ENCODE measurements at places on chromosomes 16 and 17.

DNA sequence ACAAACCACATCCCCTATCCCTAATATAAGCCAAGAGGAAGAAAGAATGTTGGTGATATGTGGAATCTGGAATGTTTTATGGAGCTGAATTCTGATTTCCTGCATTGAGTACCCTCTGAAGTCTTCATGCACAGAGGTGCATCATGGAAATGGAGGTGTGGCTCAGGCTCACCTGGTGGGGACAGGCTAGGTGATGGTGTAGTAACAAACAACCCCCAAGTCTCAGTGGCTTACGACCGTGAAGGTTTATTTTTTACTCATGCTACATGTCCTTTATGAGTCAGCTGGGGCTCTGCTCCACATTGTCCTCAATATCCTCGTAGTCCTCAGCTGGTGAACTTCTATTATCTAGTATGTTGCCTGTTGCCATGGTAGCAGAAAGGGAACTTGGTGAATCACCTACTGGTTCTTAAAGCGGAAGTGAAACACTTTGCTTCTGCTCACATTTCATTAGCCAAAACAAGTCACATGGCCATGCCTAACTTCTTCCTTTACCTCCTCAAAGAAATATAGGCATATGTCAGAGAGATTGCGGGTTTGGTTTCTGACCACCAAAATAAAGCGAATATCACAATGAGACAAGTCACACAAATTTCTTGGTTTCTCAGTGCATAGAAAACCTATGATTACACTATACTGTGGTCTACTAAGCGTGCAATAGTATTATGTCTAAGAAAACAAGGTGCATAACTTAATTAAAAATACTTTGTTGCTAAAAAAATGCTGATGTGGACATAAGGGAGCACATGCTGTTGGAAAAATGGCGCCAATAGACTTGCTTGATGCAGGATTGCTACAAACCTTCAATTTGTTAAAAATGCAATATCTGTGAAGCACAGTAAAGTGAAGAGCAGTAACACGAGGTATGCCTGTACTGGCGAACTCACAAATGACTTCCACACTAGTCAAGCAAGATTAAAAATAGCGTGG is at the start of gene PMFBP1:
PMFBP1 (minus strand) TSS at position 51 of the 930 bp plus-strand sequence. CDS start 947 bp downstream, outside the sequence.
- DNase-seq, result peak; percentile 94

GRCh38 chr17:57785022-57785421 is 39.9 kb upstream of the CCDC182 start:
- peak; percentile 66 for DNase-seq

GRCh38 chr17:17535957-17536356 is 39.8 kb upstream of the RASD1 start:
- peak; percentile 21 for DNase-seq

GRCh38 chr16:57984443-57985203 is 13.7 kb upstream of the CNGB1 start:
- DNase-seq, result peak; percentile 76

DNA sequence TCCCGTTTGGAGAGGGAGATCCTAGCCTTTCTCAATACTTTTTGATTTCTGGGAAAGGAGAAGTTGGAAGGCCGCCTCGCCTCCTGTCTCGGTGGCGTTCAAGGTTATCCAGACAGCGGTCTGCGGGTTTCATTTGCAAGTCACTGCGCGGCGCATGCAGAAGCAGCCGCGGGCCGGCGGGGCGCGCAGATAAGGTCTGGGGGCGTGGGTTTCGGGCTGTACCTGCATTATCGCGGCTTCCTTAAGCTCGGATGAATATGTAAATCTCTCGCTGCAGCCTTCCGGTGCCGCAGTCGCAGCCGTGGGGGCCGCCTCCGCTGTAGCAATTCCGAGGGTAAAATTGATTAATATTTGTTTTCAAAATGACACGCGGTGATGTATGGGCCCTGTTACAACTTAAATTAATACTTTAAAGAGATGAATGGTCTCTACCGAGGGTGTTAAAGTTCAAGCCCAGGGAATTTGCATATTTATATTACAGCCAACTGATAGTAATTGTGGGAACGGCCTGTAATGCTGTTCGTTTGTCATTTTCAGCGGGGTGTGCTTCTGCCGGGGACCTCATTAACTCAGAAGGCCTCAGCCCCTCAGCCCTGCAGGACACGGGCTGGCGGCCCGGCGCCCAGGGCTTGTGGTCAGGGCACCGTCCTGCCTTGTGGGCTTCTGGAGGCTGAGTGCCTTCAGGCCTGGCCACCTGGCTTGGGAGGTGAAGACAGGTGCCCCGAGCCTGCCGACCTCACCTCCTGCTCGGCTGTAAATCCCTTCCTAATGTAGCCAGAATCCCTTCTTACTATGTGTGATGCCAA is 99.4 kb downstream of the CYLD start:
- DNase-seq, result peak; percentile 6

- DNase-seq, result no peak
Observed at GRCh38 chr17:70089513-70090148, 14.6 kb downstream of the KCNJ16 start.

GRCh38 chr16:31072540-31073141 is 1.4 kb downstream of the ZNF668 start:
- DNase-seq, result peak; percentile 45

DNA sequence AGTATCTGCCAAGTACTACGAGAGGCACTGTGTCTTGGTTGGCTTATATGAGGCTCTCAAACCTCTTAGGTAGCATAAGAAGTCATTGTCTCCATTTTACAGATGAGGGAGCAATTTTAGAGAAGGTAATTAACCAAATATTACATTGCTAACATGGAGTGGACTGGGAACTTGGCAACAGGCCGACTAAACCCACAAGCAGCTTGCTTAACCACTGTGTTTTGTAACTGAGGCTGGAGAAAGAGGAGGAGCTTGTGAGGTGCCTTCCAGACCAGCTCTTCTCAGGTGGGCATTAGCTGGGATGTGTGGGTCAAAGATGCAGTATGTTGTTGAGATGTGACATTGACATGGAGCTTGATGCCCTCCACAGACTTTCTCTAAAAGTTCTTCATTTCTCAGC is 835.6 kb upstream of the RBFOX1 start:
- no peak for DNase-seq

DNA sequence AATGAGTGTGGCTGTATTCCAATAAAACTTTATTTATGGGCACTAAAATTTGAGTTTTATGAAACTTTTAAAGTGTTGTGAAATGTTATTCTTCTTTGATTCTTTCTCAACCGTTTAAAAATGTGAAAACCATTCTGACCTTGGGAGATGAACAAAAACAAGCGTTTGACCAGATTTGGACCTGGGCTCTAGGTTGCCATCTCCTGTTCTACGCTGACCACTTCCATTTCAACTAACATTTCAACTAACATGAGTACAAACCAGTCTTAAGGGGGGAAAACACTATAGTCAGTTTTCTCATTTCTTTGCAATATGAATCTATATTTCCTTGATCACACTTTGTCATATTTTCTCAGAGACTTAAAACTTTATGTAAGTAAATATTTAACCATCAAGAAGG is 118.4 kb upstream of the IRX5 start:
- DNase-seq, result peak; percentile 16

DNA sequence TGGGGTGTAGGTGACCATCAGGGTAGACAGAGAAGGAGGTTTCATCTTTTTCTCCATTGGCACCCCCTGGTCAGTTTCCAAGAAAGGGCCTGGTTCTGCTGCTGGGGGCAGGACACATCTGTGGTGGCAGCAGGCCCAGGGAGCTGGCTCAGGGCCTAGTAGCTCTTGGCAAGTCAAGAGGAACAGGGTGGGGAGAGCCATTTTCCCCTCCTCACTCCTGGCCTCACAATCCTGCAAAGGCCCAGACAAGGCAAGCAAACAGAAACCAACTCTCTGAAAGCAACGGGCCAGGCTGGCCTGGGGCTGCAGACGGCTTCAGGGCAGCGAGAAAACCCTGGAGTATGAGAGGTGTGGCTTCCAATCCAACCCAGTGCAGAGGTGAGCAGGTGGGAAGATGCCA is 192.9 kb upstream of the DYNLRB2 start:
- peak; percentile 3 for DNase-seq
